ENCODE measurements at places on chromosomes 12 and 14. TPM values are rescaled to one million over a fixed set of nuclear protein-coding genes. Genes with fewer than 3 reads are reported as not detected.

DNA sequence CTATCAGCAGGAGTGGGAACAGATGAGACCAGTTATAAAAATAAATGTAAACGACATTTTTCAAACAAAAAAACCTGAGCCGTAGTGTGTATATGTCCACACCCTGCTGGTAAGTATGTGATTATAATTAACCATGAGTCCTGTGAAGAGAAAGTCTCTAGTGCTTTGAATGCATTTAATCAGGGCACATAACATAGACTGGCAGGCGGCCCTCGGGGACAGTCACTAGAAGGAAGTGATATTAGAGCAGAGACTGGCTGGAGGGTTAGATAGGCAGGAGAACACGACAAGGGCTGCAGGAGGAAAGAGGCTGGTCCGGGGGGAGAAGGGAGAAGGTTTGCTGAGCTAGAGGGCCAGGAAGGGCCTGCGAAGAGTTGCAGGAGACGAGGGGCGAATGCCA is 23.8 kb upstream of the ELK3 start:
- peaks cover 7% of the 10 kb centered on the region for H3K27me3 ChIP-seq
- H3K36me3 ChIP-seq, result peaks cover 5% of the 10 kb centered on the region
- no peak overlapping the region for H3K4me3 ChIP-seq
- no peaks in the 10 kb centered on the region for H3K4me1 ChIP-seq
- H3K27ac ChIP-seq, result no peak overlapping the region

- no peaks in the 10 kb centered on the region for H3K27me3 ChIP-seq
- peaks cover 18% of the 10 kb centered on the region for H3K4me1 ChIP-seq
- no peak overlapping the region for H3K4me3 ChIP-seq
- peaks cover 40% of the 10 kb centered on the region for H3K36me3 ChIP-seq
Observed at GRCh38 chr12:112096070-112096469, 12.5 kb downstream of the NAA25 start.

RNASE3 gene
- total RNA-seq, result not detected

PLD4 gene
- total RNA-seq, result not detected

GRCh38 chr14:75417674-75418073 is 10.1 kb upstream of the JDP2 start:
- peaks cover 4% of the 10 kb centered on the region for H3K27me3 ChIP-seq
- no peak overlapping the region for H3K4me3 ChIP-seq
- no peak overlapping the region for H3K27ac ChIP-seq
- H3K36me3 ChIP-seq, result no peaks in the 10 kb centered on the region
- peaks cover 26% of the 10 kb centered on the region for H3K4me1 ChIP-seq

DNA sequence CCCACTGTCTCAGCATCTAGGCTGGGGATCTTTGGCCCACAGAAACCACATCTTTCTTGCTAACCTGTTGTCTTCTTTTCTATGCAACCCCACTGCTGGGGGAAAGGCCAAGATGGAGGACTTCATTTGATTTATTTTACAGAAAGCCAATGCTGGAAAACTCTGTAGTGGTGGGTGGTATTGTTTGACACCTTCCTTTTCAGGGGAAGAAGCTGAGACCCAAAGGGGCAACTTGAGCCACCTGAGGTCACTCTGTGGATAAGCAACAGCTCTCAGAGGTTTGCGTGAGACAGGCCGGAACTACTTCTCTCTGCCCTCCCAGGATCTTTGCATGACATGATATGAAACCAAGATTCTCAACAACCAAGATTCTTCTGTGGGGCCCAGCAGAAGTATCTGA is 645.2 kb downstream of the VRK1 start:
- H3K36me3 ChIP-seq, result peaks cover 3% of the 10 kb centered on the region
- no peaks in the 10 kb centered on the region for H3K27me3 ChIP-seq
- H3K4me3 ChIP-seq, result peak overlapping the region; percentile 1
- H3K4me1 ChIP-seq, result peaks cover 13% of the 10 kb centered on the region
- no peak for DNase-seq
- H3K27ac ChIP-seq, result peak overlapping the region; percentile 73

GRCh38 chr14:89625244-89625713 is 208.2 kb upstream of the FOXN3 start:
- H3K4me1 ChIP-seq, result peaks cover 44% of the 10 kb centered on the region
- no peak for DNase-seq
- H3K4me3 ChIP-seq, result no peak overlapping the region
- no peaks in the 10 kb centered on the region for H3K27me3 ChIP-seq

REM2 gene
- total RNA-seq, result 1.2 TPM

GSG1 gene
- not detected for total RNA-seq

- peaks cover 9% of the 10 kb centered on the region for H3K27me3 ChIP-seq
- no peaks in the 10 kb centered on the region for H3K4me1 ChIP-seq
- H3K4me3 ChIP-seq, result no peak overlapping the region
Observed at GRCh38 chr12:75798136-75798926, 233.2 kb downstream of the PHLDA1 start.

GRCh38 chr14:86790408-86791364 is 1202.3 kb downstream of the GALC start:
- no peak overlapping the region for H3K27ac ChIP-seq
- no peak for DNase-seq
- no peak overlapping the region for H3K4me3 ChIP-seq

DNA sequence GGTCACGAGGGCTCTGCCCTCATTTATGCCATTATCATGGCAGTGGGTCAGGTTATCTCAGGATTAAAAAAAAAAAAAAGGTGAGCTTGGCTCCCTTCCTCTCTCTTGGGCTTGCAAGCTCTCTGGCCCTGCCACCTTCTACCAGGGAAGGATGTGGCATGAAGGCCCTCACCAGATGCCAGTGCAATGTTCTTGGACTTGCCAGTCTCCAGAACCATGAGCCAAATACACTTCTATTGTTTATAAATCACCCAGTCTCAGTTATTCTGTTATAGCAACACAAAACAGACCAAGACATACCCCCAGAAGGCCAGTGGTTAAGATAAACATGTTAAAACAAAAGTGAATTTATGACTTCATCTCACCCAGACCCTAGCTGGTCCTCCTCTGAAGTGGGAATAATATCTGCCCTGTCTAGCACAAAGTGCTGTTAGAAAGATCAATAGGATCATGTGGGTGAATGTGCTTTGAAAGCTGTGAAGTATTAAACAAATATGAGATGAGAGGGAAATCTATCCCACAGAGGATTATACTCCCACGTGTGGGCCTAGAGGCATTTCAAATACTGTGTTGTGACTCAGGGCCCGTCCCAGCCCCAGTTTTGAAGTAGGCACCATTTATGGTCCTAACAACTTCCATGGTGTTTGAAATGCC is 88.6 kb downstream of the NINJ2 start:
- no peaks in the 10 kb centered on the region for H3K27me3 ChIP-seq
- peaks cover 1% of the 10 kb centered on the region for H3K36me3 ChIP-seq
- H3K27ac ChIP-seq, result peak overlapping the region; percentile 11
- no peak overlapping the region for H3K4me3 ChIP-seq

DNA sequence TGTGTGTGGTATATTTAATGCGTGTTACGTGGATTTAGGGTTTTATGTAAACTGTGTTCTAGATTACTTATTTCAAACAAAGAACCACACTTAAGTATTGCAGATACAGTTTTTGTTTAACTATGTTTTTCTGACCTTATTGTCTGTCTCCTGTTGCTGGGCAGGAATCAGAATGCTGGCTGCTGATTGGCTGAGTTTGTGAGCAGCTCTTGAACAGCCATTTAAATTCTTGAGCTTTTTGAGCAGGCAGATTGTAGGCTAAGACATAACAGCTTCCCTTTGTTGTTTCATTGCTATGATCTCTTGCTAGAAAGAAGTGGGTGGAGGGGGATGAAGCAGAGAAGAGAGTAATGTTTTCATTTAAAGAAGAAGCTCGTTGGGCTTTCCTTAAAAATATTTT is 52.2 kb downstream of the ATF7IP start:
- H3K36me3 ChIP-seq, result peaks cover 47% of the 10 kb centered on the region
- H3K4me1 ChIP-seq, result peaks cover 32% of the 10 kb centered on the region
- DNase-seq, result no peak
- no peaks in the 10 kb centered on the region for H3K27me3 ChIP-seq

DNA sequence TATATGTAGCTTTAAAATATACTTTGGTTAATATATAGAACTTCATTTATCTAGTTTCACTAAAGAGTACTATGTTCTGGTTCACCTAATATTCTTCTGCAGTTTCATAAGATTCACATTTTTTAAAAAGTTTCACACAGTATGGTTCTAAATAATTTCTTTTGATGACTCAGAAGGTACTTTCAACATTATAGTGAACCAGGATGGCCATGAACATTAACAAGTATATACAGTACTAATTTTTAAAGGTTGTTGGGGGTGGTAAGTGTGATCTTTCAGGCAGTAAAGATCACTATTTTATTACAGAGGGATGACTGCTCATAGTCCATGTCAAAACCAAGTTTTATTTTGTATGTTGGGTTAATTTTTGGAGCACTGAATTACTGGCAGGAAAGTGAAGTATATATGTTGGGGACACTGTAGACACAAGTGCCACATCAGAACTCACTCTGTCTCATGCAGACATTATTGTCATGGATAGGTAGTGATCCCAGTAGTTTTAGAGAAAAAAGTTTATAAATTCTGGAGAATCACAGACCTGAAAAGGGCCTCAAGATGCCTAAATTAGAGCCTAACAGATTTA is 60.0 kb downstream of the DCAF5 start:
- H3K36me3 ChIP-seq, result peaks cover 6% of the 10 kb centered on the region
- peaks cover 5% of the 10 kb centered on the region for H3K4me1 ChIP-seq
- DNase-seq, result no peak
- H3K27me3 ChIP-seq, result no peaks in the 10 kb centered on the region
- H3K27ac ChIP-seq, result no peak overlapping the region
- no peak overlapping the region for H3K4me3 ChIP-seq

IFI27 gene
- 237 TPM for total RNA-seq

DNA sequence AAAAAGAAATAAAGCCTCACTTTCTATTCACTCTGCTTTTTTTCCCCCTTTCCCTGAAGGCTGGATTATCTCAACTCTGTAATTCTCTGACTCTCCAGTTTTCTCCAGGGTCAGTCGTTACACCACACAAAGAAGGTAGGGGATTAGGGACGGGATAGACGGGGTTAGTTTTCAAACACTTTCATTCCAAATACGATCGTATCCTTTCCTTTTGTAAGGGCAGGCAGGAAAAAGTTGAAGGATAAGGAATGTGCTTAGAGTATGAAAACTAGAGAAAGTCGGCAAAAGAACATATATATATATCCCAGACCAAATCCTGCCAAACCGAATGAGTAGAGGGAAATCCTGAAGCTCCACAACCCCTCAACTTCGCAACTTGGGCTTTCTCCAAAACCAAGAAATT is 581 bp upstream of the ESYT1 start:
- peaks cover 34% of the 10 kb centered on the region for H3K36me3 ChIP-seq
- H3K27ac ChIP-seq, result peak overlapping the region; percentile 97
- H3K27me3 ChIP-seq, result no peaks in the 10 kb centered on the region
- peak overlapping the region; percentile 100 for H3K4me3 ChIP-seq

GRCh38 chr14:54627540-54628363 is 60.8 kb downstream of the SAMD4A start:
- H3K27me3 ChIP-seq, result no peaks in the 10 kb centered on the region
- H3K4me1 ChIP-seq, result peaks cover 41% of the 10 kb centered on the region
- peaks cover 14% of the 10 kb centered on the region for H3K36me3 ChIP-seq
- H3K4me3 ChIP-seq, result peak overlapping the region; percentile 79
- peak; percentile 37 for DNase-seq

PAH gene
- not detected for total RNA-seq

GRCh38 chr12:2287151-2287550 is 234.4 kb downstream of the CACNA1C start:
- DNase-seq, result no peak
- no peaks in the 10 kb centered on the region for H3K36me3 ChIP-seq
- H3K4me1 ChIP-seq, result no peaks in the 10 kb centered on the region

DYRK2 gene
- 108 TPM for total RNA-seq

KLRK1 gene
- total RNA-seq, result 355 TPM

RHEBL1 gene
- total RNA-seq, result 8.0 TPM

GRCh38 chr12:70648831-70649230 is 11.6 kb upstream of the PTPRB start:
- DNase-seq, result no peak
- no peak overlapping the region for H3K27ac ChIP-seq
- H3K36me3 ChIP-seq, result no peaks in the 10 kb centered on the region
- peaks cover 3% of the 10 kb centered on the region for H3K4me1 ChIP-seq
- peaks cover 12% of the 10 kb centered on the region for H3K27me3 ChIP-seq

GRCh38 chr12:3229577-3229976 is 152.4 kb downstream of the TSPAN9 start:
- H3K4me1 ChIP-seq, result peaks cover 6% of the 10 kb centered on the region
- no peak overlapping the region for H3K4me3 ChIP-seq
- H3K27me3 ChIP-seq, result peaks cover 5% of the 10 kb centered on the region
- DNase-seq, result no peak

GRCh38 chr14:106556665-106557289 is 1030.4 kb downstream of the TMEM121 start:
- no peak overlapping the region for H3K27ac ChIP-seq
- no peaks in the 10 kb centered on the region for H3K4me1 ChIP-seq
- DNase-seq, result peak; percentile 82
- peaks cover 33% of the 10 kb centered on the region for H3K27me3 ChIP-seq
- peaks cover 2% of the 10 kb centered on the region for H3K36me3 ChIP-seq

DTX3 gene
- total RNA-seq, result 31.5 TPM

DNA sequence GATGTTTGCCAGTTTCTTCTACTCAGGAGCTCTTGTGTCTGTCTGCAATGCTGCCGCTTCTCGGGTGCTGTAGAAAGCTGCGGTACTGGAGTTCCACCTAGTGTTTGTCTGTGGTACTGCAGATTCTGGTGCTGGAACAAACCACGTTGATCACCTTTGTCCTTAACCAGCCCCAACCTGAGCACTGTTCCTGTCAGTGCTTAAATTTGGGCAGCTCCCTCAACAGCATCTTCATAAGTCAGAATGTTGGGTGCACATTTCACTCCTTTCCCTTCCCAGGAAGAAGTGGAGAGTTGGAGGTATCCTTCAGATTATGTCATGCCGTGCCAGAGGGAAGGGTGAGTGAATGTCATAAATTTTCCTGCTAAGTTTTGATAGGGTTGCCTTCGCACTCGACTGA is 48.7 kb upstream of the LALBA start:
- peaks cover 16% of the 10 kb centered on the region for H3K27me3 ChIP-seq
- H3K4me3 ChIP-seq, result no peak overlapping the region
- no peaks in the 10 kb centered on the region for H3K36me3 ChIP-seq
- no peak overlapping the region for H3K27ac ChIP-seq

- no peaks in the 10 kb centered on the region for H3K4me1 ChIP-seq
- no peak for DNase-seq
- H3K27ac ChIP-seq, result no peak overlapping the region
- no peaks in the 10 kb centered on the region for H3K36me3 ChIP-seq
- no peak overlapping the region for H3K4me3 ChIP-seq
Observed at GRCh38 chr14:22387776-22388241, 201.2 kb downstream of the DAD1 start.

GRCh38 chr14:96576937-96577336 is 74.8 kb downstream of the PAPOLA start:
- H3K4me3 ChIP-seq, result no peak overlapping the region
- no peaks in the 10 kb centered on the region for H3K36me3 ChIP-seq
- no peak for DNase-seq
- H3K4me1 ChIP-seq, result peaks cover 10% of the 10 kb centered on the region
- H3K27me3 ChIP-seq, result no peaks in the 10 kb centered on the region
- peak overlapping the region; percentile 28 for H3K27ac ChIP-seq

DNA sequence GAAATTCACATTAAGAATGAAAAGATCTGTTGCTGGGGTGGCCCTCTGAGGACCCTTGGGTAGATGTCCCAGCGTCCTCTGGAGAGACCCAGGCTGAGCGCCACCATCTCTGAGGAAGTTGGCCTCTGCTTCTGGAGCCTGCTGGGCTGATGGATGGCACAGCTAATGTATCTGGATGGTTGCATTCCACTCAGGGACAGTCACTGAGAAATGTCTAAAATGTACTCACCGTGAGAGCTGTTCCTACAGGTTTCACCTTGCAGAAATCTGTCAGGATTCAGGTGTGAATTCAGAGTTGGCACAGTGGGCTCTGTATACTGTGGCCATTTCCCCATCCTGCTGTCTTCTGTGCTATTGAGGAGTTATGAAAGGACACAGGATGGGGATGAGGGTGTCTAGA is 247.2 kb downstream of the AACS start:
- H3K4me1 ChIP-seq, result peaks cover 1% of the 10 kb centered on the region
- H3K27me3 ChIP-seq, result peaks cover 2% of the 10 kb centered on the region
- DNase-seq, result no peak
- no peak overlapping the region for H3K4me3 ChIP-seq

DENND5B gene
- 0.33 TPM for total RNA-seq

KRT73 gene
- total RNA-seq, result 0.42 TPM

KICS2 gene
- 13.7 TPM for total RNA-seq
